ENCODE measurements at places on chromosomes 4 and X. TPM values are rescaled to one million over a fixed set of nuclear protein-coding genes. Genes with fewer than 3 reads are reported as not detected.

- no peak overlapping the region for H3K4me3 ChIP-seq
- H3K27me3 ChIP-seq, result peaks cover 8% of the 10 kb centered on the region
- H3K4me1 ChIP-seq, result no peaks in the 10 kb centered on the region
- DNase-seq, result no peak
- no peak overlapping the region for H3K27ac ChIP-seq
These were observed 3.4 kb downstream of the DDX53 start for GRCh38 chrX:23003116-23003515.

DNA sequence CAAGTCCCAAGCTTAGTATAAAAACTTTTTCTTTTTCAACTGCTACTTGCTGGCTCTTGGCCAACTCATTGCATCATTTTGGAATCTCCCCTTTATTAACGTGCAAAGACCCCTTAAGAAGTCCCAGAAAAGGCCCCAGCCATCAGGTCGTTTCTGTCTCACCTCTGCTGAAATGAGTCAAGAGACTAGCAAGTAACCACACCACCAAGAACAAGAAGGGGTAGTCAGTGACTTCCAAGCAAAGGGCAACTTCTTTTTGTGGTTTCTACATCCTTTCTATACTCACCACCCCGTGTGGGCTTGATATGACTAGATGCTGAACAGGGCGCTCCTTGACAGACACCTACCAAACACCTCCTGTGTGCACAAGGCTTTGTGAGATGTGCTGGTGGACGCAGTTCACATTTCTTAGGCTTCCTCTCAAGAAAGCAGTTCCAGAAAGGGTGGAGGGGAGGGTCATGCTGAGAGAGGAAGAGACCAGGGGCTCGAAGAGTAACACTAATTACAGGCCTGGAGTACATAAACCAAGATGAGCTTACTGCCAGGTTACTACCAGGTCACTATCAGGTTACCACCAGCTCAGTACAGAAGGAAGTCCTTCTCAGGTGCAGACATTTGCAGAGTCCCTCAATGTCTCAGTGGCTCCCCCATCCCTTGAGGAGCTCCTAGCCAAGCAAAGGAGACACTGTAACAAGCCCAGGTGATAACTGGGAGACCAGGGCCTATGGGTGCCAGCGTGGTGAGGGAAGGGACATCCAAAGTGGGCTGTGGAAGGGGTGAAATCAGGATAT is 19.3 kb downstream of the JAKMIP1 start:
- DNase-seq, result no peak
- no peaks in the 10 kb centered on the region for H3K36me3 ChIP-seq
- H3K4me1 ChIP-seq, result no peaks in the 10 kb centered on the region
- H3K4me3 ChIP-seq, result no peak overlapping the region
- no peak overlapping the region for H3K27ac ChIP-seq

- H3K36me3 ChIP-seq, result no peaks in the 10 kb centered on the region
- H3K27me3 ChIP-seq, result peaks cover 2% of the 10 kb centered on the region
- H3K4me3 ChIP-seq, result no peak overlapping the region
- H3K27ac ChIP-seq, result no peak overlapping the region
- DNase-seq, result peak; percentile 74
- H3K4me1 ChIP-seq, result no peaks in the 10 kb centered on the region
These were observed 13.7 kb upstream of the SCOC start for GRCh38 chr4:140359562-140360427.

- DNase-seq, result no peak
- H3K4me3 ChIP-seq, result no peak overlapping the region
- H3K4me1 ChIP-seq, result peaks cover 9% of the 10 kb centered on the region
- H3K27ac ChIP-seq, result no peak overlapping the region
These were observed 92.7 kb upstream of the AFAP1 start for GRCh38 chr4:8032381-8032780.

- H3K4me1 ChIP-seq, result no peaks in the 10 kb centered on the region
- no peaks in the 10 kb centered on the region for H3K27me3 ChIP-seq
- H3K36me3 ChIP-seq, result no peaks in the 10 kb centered on the region
- H3K27ac ChIP-seq, result no peak overlapping the region
- H3K4me3 ChIP-seq, result no peak overlapping the region
These were observed 69.8 kb downstream of the ZFX start for GRCh38 chrX:24219320-24219719.

DNA sequence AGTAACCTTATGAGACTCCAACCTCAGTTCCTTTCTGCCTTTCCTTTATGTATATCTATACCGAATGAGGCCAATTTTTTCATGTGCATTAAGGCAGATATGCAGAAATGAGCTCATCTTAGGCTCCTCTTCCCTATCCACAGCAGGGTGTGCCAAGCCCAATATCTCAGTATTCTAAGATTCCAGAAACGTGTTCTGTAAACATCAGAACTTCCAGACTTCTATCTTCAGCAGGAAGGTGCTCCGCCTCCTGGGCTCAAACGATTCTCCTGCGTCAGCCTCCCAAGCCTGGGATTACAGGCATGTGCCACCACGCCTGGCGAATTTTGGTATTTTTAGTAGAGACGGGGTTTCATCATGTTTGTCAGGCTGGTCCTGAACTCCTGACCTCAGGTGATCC is 31.0 kb upstream of the CCNG2 start:
- no peaks in the 10 kb centered on the region for H3K27me3 ChIP-seq
- H3K27ac ChIP-seq, result no peak overlapping the region
- no peak for DNase-seq
- no peak overlapping the region for H3K4me3 ChIP-seq

DNA sequence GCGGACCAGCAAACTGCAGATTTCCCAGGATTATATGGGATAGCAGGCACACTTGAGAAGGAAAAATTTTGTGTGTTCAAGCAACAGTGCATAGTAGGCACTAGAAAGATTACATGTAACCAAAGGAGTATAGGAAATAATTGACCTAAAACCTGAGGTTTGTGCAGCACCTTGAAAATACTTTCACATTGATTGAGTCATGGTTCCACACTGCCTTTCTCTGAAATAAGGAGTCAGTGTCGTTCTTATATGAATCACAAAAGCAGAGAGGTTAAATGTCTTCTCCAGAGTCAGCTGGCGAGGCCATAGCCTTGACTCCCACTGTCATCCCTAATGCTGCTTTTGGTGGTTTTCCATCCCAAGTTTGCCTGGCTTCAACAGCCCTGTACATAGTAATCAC is 138.9 kb downstream of the SOWAHB start:
- H3K27me3 ChIP-seq, result no peaks in the 10 kb centered on the region
- peaks cover 19% of the 10 kb centered on the region for H3K36me3 ChIP-seq
- H3K27ac ChIP-seq, result no peak overlapping the region

DNA sequence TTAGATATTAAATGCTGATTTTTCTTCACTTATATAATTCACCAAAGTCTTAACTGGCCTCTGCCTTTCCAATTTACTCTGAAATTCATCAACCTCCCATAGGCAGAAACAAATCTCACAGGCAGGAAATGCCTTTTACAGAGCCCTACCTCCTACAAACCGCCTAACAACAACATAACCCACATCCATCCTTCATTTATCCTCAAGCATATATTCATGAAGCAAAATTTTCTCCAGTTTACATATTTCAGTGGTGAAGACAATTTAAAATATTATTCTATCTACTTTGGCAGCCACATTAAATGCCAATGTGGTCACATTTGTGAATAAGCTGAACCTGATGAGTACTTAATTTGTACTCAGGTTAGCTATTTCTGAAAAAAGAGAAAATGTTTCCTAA is 30.3 kb downstream of the SEPSECS start:
- H3K4me3 ChIP-seq, result no peak overlapping the region
- H3K36me3 ChIP-seq, result no peaks in the 10 kb centered on the region
- no peak overlapping the region for H3K27ac ChIP-seq
- no peaks in the 10 kb centered on the region for H3K4me1 ChIP-seq
- H3K27me3 ChIP-seq, result no peaks in the 10 kb centered on the region
- DNase-seq, result no peak

DNA sequence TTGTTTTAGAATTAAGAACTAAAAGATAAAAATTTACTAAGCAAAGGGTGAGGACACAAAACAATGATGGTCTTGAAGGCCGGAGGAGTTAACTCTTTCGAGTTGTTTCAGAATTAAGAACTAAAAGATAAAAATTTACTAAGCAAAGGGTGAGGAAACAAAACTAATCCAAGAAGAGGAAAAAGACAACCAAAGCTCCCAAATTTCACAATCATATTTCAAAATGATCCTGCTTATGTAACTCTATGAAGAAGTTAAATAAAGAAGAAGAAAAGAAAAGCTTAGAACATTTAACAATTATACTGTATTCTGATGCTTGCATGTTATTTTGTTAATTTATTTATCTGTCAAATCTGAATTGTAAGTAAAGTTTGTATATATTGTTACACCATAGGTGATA is 154.8 kb upstream of the SLIT2 start:
- DNase-seq, result no peak
- no peaks in the 10 kb centered on the region for H3K27me3 ChIP-seq
- no peaks in the 10 kb centered on the region for H3K36me3 ChIP-seq

DNA sequence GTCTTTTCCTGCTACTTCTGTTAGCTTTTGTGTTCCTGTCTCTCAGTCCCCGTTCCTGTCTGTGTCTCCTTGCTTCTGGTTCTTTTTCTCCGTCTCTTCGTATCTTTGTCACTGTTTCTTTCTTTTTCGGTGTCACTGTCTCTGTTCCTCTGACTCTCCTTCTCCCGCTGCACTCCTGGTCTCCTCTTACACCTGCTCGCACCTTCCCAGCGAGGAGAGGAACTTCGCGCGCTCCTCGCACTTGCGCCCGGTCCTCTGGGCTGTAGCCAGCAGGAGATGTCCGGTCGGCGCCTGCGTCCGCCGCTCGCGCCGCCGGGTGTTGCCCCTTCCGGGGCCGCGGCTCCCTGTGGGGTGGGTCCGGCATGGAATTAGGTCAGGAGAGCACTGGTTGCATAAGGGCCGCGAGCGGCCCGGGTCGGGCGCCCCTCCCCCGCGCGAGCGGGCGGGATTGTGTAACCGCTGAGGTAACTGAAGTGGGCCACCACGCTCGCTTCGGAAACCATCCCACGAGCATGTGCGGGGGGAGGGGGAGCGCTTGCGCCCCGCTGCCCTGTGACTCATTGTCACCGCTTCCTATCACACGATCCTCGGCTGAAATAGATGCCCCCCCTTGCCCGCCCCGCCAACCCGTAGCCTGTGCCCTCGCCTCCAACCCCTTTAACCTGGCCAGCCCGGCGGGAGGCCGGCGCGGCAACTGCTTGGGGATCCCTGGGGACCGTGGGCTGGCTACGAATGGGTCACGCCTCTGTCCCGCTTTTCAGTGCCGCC is 1.6 kb downstream of the LONRF3 start:
- H3K27ac ChIP-seq, result no peak overlapping the region
- peaks cover 62% of the 10 kb centered on the region for H3K27me3 ChIP-seq
- peak overlapping the region; percentile 31 for H3K4me3 ChIP-seq
- H3K4me1 ChIP-seq, result peaks cover 20% of the 10 kb centered on the region

RPS6KA6 gene
- 4.0 TPM for total RNA-seq

MBNL3 gene
- total RNA-seq, result 9.8 TPM

PRRG3 gene
- total RNA-seq, result 12.6 TPM

HSFX4 gene
- 0.53 TPM for total RNA-seq

SMAD1 gene
- 54.4 TPM for total RNA-seq
